NK-92 treated with Interleukin-12 subunit alpha and Interleukin-12 subunit beta, amount 100 ng/mL, for 24 hours (cell line): ENCODE measurements at places on chromosomes 4 and X.

GRCh38 chrX:151225843-151226242, 49.5 kb downstream of the GPR50 start:
- no peak for DNase-seq

DNA sequence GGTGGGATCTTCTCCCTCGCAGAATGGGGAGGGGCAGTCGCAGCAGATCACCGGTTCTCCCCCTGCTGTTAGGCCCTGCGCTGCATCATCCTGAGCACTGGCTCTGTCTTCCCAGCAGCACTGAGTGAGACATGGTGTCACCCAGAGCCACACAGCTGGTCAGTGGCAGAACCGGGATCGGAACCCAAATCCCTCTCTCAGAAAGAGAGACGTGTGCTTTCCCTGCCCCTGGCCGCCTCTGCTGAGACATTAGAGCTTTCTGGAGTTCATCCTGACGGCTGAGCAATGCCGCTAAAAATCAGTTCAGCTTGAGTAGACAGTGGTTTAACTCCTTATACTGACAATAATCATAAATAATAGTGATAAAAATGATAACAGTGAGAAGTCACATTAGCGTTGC, 87.9 kb downstream of the EVC start:
- no peak for DNase-seq

- DNase-seq: no peak
Observed at GRCh38 chr4:37542706-37543105, 143.5 kb downstream of the RELL1 start.

DNA sequence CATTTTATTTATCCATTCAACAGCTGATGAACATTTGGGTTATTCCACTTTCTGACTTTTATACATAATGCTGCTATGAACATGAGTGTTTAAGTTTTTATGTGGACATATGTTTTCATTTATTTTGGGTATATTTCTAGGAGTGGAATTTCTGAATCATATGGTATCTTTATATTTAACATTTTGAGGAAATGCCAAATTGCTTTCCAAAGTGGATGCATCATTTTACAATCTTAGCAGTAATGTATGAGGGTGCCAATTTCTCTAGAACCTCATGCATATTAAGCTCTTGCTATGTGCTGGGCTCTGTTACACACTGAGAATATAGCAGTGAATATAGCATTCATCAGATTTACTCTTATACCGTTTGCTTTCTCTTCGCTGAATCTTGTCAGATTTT, 983.7 kb downstream of the STIM2 start:
- no peak for DNase-seq

- no peak for DNase-seq
Observed at GRCh38 chr4:38691251-38692008, 27.4 kb downstream of the KLF3 start.

DNA sequence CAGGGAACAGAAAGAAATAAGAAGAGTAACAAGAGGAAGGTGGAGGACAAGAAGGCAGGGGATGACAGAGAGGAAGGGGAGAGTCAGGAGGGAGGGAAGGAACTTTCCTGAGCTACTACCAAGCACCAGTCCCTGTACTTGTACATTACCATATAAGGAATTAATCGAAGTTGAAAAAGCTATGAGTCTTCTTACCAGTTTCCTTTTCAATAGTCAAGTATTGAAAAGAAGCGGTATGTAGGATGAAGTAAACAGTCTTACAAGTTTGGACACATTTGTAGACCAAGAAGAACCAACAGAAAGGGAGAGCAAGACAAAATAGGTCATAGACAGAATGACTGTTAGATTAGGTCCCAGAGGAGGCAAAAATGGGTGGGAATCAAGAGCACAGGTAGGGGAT, 629.7 kb upstream of the DIPK2B start:
- DNase-seq: no peak

DNA sequence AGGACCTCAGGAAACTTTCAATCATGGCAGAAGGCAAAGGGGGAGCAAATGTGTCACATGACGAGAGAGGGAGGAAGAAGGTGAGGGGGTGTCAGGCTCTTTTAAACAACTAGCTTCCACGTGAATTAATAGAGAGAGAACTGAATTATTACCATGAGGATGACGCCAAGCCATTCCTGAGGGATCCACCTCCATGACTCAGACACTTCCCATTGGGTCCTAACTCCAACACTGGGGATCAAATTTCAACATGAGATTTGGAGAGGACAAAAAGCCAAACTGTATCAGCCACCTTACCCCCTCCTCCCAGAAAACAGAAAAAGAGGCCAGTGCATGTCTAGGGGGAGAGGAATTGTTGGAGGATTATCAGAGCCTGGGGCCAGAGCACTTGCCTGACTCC, 40.4 kb upstream of the LAS1L start:
- no peak for DNase-seq

DNA sequence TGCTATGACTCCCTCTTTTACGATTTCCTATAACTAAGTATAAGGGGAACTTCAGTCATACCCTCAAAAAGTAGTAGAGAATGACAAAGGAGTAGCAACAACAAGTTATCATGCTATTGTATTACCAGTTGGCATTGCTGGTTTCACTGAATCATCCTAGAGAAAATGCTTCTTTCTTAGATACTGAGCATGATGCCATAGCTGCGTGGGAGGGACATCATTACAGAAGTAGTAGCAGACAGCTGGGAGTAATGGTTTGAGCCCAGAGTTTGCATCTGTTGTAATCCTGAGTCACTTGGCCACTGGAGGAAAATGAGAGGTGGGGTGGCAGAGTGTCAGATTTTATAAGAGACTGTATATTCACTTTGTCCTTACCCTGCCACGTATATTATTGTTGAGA, 38.6 kb downstream of the MTMR1 start:
- no peak for DNase-seq

DNA sequence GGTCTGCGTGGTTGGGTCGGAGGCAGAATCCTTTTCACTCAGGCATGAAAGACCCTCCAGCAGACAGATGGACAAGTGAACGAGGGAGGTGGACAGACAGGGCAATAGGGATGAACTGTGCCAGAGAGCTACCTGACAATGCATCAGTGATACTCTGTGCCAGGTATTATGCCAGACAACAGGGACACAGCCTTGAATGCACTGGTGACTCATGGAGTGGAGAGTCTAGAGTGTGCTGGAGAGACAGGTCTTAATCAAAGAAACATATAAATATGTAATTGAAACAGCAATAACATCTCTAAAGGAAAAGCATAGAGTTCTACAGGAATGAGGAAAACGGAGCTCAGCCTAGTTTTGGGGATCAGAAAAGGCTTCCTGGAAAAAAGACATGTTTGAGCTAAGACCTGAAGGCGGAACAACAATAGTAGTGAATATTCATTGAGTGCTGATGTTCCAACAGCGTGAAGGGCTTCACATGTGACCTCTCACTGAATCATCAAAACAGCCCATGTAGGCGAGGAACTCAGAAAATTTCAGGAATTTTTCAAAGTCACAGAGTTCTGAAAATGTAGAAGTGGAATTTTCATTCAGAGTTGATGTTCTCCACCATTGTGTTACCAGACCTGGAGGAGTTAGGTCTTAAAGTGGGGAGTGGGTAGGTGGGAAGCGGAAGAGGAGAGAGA, 20.0 kb upstream of the FGFBP2 start:
- no peak for DNase-seq

DNA sequence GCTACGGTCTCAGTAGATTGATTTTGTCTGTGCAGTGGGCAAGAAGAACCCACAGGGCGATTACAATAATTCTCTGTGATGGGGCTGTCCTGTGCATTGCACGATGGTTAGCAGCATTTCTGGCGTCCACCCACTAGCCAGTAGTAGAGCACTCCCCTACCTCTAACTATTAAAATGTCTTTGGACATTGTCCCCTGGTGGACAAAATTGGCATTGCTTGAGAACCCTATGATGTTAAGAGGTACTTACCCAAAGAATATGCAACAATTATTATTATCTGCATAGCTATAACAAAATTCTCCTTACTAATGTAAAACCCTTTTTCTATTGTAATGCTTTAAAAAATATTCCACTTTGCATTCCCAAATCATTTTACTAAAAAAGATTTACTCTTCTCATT, 109.5 kb upstream of the VCX3A start:
- DNase-seq: no peak

DNA sequence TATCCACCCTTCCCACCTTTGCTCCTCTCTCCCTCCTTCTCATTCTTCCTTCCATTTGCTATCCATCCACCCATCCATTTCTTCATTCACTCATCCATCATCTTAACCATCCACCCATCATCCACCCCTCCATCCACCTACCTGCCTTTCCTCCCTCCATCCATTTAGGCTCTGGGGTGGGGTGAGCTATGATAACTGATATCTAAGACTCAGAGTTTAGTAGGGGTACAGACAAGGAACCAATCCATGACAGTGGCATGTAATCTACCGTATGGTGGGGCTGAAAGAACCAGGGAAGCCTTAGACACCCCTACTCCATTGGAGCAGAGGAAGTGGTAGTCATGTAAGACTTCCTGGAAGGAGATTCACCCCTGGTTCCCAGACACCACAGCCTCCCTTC, 23.2 kb downstream of the PSAPL1 start:
- no peak for DNase-seq

GRCh38 chr4:70747874-70748273, 26.1 kb downstream of the RUFY3 start:
- no peak for DNase-seq

DNA sequence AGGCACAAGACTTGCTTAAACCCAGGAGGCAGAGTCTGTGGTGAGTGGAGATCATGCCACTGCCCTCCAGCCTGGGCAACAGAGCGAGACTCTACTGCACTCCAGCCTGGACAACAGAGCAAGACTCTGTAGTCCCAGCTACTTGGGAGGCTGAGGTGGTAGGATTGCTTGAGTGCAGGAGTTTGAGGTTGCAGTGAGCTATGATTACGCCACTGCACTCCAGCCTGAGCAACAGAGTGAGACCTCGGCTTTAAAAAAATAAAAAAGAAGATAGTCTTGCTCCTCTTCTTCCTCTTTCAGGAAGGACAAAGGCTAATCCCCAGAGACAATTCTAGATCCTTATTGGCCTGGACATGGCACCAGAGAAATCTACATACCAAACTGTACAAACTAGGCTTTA, 5.7 kb upstream of the PPEF2 start:
- DNase-seq: no peak

GRCh38 chr4:38056011-38056685, 96.0 kb downstream of the PTTG2 start:
- DNase-seq: no peak

GRCh38 chr4:122899682-122900081, 22.7 kb downstream of the NUDT6 start:
- no peak for DNase-seq

GRCh38 chrX:111892375-111892774, 16.4 kb downstream of the TRPC5OS start:
- no peak for DNase-seq

GRCh38 chrX:10922159-10922558, 189.0 kb upstream of the HCCS start:
- DNase-seq: no peak

DNA sequence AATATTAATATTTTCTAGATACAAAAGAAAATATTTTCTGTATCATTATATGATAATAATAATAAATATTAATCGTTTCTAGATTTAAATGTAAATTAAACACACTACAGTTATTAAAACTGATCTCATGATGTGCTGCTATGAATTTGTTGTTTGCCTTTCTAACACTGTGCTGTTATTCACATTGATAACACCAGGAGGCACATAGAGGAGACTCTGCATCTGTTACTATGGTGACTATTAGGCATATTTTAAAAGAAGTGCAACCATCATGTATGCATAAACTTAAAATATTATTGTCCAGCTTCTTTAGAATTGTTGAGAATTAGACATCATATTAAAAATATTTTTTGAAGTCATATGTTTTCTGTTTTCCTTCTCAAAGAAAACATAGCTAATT, 11.8 kb upstream of the PDGFC start:
- DNase-seq: no peak

DNA sequence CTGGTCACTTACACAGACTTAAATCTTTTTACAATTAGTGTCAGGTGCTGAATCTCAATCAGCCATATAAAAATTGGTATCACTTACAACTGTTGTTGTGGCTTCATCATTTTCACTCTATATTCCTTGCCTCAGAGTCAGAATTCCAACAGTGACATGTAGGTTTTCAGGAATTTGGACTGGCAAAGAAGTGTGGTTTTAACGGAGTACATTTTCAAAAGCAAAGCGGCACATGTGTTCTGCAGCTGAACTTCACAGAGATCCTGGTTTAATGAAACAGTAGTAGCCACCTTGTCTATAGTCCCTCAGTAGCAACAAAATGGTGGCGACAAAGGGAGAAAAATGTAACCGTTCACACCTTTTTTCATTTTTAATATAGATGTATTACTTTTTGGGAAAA, 486.6 kb downstream of the FAT4 start:
- DNase-seq: no peak

DNA sequence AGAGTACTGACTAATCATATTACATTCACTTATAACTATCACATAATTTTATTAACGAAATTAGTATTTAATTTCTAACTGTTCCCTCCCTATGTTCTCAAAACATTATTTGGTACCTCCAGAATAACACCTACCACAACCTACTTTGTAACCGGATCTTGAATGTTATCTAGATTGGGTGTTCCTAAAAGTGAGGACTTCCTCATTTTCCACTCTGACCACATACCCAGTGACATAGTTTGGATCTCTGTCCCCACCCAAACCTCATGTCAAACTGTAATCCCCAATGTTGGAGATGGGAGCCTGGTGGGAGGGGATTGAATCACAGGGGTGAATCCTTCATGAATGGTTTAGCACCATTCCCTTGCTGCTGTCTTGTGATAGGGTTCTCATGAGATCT, 21.8 kb downstream of the NR3C2 start:
- DNase-seq: no peak

- DNase-seq: no peak
Observed at GRCh38 chr4:27087306-27088045, 226.8 kb downstream of the STIM2 start.

- DNase-seq: no peak
Observed at GRCh38 chrX:17520016-17520615, 145.1 kb downstream of the NHS start.

GRCh38 chr4:87875191-87875590, 42.4 kb downstream of the MEPE start:
- DNase-seq: no peak

DNA sequence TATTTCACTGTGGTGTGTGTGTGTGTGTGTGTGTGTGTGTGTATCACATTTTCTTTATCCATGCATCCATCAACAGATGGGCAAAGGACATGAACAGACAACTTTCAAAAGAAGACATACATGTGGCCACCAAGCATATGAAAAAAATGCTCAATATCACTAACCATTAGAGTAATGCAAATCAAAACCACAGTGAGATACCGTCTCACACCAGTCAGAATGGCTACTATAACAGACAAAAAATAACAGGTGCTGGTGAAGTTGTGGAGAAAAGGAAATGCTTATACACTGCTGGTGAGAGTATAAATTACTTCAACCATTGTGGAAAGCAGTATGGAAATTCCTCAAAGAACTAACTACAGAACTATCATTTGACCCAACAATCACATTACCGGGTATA, 83.4 kb downstream of the PALLD start:
- DNase-seq: no peak

DNA sequence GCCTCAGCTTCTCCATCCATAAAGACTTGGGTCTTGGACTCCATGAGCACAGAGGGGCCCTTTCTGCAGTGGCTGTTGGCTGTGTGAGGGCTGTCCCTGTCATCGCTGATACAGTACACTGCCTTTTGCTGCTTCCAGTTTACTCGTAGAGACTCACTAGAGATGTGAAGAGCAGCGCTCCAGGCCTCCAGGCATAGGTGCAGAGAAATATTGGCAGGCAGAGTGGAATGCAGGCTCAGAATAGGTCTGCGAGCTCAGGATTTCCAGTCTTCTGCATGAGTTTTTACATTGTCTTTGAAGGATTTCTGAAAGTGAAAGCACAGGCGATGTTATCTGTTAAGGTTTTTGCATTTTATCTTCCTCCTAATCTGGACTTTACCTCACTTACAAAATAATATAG, 97.4 kb downstream of the AASDH start:
- no peak for DNase-seq
